ENCODE measurements at places on chromosomes 3 and 15.

DNA sequence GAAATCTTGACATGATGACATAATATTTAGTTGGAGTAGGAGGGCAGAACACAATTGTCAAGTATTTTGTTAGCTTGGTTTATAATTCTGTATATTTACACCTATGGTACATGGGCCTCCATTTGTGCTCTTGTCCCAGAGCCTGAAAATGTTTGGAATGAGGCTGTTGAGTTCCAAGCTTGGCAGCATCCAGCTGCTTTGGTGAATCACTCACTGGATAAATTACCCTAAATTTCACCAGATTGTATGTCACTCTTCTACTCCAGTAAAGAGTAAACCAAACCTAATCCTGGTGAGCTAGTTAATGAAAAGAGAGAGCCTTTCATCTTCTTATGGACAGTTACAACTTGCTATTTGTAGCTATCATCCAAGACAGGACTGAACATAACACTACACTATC, 928.7 kb downstream of the DIPK2A start:
- no peak for DNase-seq

DNA sequence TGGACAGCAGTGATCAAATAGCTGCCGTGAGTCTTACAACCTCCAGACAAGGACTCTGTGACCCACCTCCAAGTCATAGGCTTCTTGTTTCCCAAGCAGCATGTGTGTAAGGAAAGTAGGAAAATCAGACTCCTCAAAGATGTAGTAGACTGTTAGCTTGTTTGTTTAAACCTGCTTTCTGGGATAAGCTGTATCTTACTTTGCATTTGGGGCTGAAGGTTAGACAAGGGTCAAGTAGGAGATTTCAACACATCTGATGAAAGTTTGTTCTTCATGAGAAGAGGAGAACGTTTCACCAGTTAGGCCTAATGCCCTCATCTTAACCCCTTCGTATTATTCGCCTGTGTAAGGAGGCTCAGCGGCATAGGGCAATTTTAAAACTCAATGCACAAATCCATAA, 756.4 kb upstream of the NR2F2 start:
- DNase-seq = no peak

DNA sequence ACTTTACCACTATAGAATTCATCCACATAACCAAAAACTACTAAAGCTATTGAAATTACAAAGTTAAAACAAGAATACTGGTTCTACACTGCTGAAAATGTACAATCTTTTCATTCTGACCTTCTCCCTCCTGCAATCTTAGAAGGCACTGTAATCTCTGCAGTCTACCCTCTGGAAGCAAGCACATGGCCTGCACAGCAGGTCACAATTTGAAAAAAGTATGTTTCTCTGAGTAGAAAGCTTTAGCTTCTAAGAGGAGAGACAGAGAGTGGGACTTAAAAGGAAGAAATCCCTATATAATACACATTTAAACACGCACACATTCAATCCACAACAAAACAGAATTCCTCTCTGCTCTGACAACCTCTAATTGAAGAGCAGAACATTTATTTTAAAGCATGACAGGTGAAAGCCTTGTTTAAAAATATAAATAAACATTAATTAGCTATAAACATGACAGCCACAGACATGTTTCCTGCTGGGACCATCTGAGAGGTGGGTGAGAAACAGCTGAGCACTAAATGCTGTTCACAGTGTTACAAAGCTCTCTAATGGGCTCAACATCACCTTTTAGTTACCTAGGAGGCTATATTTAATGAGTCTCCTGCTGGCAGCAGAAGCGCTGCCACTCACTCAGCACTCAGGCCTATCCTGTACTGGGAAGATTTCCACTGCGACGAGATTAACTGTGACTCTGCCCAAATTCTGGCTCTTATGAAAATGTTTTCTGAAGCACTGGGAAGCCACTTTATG, 447.4 kb downstream of the AGBL1 start:
- DNase-seq = no peak

DNA sequence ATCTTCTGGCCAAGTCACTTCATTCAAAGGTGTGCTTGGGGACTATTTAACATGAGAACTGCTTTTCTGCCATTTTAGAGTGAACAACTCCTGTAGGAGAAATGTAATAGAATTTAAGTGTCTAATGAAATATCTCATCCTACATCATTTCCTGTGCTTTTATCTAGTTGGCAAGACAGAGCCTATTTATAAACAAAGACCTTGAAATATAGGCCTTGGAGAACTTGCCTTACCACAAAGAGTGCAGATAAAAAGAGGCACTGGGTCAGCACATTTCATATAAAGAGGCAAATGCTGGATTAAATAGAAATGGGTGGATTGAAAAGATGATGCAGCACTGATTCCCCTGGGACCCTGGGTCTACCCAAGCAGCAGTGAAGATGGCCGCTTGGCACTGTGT, 278.0 kb downstream of the SUCLG2 start:
- no peak for DNase-seq

- DNase-seq = no peak
Measured at GRCh38 chr3:197339841-197340520, 41.6 kb upstream of the DLG1 start.

GRCh38 chr3:118932822-118933558, 101.7 kb downstream of the IGSF11 start:
- no peak for DNase-seq

DNA sequence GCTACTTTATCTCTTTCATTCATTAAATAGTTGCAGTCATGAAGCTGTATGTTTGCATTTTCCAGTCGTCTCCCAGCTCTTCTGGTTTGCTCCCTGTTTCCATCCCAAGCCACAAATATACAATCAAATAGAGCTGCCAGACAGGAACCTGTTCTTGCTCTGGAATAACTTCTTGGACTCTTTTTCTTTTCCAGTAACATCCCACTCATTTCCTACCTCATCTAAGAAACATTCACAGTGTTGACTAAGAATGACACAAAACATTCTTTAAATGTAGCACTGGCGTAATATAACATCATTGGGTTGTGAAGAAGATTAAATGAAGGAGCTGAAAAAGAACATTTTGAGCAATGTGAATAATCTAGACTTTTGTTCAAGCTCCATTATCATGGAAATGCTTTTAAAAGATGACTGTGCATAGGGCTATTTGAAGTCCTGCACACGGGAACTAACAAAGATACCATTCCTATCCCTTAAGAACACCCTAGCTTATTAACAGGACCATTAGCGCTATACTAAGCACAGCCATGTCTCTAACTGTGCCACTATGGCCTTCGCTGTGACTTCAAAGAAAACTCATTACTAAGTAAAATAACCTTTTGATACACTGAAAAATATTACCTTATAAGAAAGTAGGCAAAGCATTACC, 574.0 kb downstream of the NAALADL2 start:
- no peak for DNase-seq

- DNase-seq = no peak
Measured at GRCh38 chr3:114314282-114314681, 20.5 kb downstream of the TIGIT start.

GRCh38 chr3:57077630-57078343, 17.3 kb downstream of the SPATA12 start:
- DNase-seq = no peak

DNA sequence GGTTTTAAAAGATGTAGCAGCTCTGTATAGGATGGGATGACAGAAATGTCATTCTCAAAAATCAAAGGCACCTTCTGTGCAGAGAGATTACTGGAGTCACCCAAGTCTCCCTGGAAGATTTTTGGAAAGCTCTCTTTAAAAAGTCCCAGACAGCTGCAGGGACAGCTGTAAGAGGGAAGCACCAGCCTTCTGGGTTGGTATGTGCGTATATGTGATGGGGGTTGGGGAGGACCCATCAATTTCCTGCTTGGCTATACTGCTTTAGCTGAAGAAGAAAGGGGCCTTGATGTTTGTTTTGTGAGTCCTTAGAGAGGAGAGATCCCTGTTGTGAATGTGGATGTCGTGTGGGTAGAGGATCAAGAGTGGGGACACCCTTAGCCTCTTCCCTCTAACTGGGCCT, 5.4 kb upstream of the SEC11A start:
- DNase-seq = no peak

DNA sequence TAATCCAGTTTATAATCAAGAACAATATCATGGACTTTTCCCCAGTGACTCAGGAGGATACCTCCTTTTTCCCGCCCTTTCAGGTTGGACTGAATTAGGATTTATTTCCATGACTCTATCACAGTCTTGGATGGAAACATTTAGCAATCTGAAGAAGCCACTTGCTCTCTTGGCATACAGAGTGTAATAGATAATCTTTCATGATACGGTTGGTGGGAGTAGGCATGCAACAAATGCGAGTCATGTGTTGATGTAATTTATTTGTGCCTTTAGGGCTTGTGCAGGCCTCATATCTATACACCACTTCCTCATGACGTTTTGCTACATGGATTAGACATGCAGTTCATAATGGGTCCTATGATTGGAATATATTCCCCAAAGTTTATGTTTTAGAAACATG, 54.2 kb upstream of the MCTP2 start:
- DNase-seq = no peak

GRCh38 chr3:107950417-107950816, 140.4 kb downstream of the CD47 start:
- DNase-seq = no peak

- DNase-seq = no peak
Measured at GRCh38 chr3:70970171-70970570, 613.4 kb downstream of the FOXP1 start.

- no peak for DNase-seq
Measured at GRCh38 chr3:140529558-140529957, 148.3 kb upstream of the TRIM42 start.

DNA sequence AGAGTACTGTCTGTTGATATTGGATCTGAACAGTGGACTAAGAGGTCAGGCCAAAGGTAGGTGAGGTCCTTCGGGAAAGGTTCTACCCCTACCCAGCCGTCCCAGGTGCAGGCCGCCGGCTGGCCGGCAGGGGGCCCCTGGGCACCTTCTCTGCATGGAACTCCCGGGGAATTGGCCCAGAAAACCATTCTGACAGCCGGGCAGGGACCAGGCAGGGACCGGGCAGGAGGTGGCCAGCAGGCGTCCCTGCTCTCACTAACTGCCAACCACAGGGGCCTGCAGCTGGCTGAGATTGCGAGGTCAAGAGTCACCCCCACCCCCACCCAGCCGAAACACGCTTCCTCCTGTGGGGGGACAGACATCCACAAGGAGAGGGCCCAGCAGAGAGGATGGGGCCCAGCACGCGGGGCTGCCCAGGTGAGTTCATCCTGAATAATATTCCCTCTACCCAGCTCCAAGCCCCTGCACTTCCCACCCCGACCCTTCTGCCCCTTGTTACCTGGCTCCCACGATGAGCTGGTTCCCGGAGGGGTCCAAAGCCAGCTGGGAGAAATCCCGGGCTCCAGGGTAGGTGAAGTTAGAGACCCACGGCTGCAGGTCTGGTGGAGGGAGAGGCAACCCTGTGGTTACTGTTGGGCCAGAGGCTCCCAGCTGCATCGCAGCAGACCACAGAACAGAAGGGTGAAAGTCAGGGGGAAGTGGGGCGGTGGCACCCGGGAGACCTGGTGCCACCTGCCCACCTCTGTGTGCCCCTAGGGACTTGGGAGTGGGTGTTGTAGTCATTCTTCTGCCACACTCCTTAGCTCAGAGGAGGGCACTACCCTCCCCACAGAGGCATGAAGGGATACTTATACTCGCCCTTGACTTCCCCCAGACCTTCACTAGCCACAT, 84.4 kb downstream of the SEMA5B start:
- peak; percentile 17 for DNase-seq

DNA sequence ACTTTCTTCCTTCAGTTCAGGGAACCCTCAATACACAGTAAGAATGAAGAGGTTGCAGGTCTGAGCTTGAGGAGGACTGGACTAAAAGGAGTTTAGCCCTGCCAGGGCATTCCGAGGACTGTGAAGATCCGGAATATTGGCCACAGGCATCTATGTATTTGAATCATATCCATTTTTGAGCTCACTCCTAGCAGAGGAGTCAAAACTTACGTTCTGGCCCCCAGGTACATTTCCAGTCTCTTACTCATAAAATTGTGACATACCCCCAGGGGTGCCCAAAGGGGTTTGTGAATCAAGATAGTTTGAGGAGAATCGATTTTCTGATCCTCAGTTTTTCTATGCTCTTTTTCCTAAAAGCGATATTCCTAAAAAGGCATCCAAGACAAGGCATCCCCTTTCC, 27.6 kb upstream of the SRP14 start:
- DNase-seq = no peak

DNA sequence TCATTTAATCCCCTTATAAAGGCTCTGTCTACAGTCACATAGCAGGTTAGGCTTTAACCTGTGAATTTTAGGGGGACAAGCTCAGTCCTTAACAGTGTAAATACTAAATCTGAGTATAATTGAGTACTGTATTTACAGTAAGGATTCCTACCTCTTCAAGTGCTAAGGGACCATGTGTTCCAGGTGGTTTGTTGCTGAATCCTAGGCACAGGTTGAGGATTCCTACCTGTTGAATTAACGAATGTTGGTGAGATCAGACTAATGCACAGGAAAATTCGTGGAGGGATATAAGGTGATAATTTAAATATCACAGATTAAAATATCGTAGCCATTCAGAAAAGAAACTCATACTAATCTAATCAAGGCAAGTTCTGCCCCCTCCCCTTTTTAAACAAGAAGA, 24.9 kb downstream of the CDV3 start:
- no peak for DNase-seq

DNA sequence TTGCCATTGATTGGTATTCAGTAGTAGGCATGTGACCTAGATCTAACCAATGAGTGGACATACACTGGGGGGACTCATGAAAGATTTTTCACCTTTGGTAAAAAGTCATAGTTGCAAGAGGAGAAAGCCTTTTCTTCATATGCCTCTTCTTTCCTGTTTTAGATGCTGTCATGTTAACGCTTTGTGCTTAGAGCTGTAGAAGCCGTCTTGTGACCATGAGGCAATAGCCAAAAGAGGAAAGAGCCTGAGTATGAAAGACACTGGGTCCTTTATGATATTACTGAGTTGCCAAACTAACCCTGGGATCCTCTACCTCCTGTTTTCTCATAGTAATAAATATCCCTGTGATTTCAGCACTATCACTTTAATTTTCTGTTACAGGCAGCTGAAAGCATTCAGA, 396.0 kb downstream of the FHIT start:
- no peak for DNase-seq

DNA sequence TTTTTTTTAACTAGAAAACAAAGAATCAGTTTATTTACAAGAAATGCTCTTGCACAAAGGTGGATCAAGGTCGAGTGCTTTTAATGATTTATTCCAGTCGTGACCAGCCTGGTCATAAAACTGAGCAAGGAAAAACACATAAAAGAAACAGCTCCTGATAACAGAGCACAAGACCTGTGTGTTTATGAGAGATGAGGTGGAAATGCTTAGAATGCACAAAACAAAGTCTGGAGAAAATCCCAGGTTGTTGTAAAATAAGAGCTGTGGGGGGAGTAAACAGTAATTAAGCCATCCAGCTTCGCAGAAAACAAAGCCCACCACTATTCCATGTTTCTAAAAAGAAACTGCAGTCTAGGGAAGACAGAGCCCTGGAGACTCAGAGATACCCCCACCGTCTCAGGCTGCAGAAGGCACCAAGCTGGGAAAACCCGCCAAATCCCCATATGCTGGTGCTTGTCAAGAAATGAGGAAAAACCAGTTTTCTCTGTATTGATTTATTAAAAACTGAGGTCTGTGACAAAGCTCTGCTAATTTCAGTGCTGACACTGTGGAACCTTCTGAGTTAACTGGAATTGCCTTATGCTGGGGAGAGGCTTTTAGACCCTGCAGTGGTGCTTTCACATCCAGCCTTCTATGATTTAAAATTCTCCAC, 139.3 kb downstream of the ADAMTS17 start:
- DNase-seq = no peak

Data from HS-27A (cell line).